ENCODE measurements at places on chromosomes 16 and 17.
A peak's percentile ranks its signal among the peaks of the same experiment; 100 is the strongest.

DNA sequence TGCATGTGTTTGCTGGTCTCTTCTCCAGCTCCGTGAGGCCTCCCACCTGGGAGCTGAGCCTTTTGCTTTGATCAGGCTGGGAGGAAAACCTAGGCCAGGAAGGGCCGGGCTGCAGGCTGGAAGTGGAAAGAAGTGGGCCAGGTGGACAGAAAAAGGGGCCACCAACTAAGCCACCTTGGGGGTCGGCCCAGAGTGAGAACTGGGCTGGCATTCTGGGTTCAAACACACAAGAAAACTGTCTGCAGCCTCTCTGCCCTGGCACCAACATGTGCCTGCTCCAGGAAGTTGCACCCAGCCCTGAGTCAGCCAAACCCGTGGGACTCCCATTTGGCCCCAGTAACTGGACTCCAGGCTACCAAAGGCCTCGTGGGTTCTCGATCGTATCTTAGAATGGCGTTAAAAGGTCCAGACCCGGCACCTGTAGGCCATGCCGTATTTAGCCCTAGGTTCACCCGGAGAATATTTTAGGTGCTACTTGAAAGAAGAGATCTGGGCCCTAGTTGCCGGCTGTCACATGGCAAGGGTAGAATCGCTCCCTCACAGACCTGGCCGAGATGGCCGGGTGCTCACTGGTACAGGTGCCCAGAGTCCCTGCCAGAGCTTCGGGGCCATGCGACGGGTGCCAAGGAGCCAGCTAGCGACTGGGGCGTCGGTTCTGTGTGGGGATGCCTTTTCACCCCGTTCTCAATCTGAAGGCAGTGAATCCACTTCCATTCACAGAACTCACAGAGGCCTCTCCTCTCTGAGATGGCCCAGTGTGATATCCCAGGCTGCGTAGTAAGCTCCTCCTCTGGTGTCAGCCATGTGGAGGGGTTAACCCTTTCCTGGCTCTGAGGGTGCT lies 236.6 kb downstream of the MRTFB start:
- no peak for DNase-seq

- DNase-seq = no peak
Measured at GRCh38 chr17:75503337-75503950, 11.9 kb downstream of the CASKIN2 start.

DNA sequence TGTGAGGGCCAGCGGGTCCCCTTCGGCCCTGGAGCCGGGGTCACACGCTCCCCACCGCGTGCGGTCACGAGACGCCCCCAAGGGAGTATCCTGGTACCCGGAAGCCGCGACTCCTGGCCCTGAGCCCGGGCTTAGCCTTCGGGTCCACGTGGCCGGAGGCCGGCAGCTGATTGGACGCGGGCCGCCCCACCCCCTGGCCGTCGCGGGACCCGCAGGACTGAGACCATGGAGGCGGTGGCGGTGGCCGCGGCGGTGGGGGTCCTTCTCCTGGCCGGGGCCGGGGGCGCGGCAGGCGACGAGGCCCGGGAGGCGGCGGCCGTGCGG lies at the start of gene NAGLU:
Gene NAGLU, plus strand, starts transcription at position 194 of the 324 bp plus-strand sequence. Its CDS starts 32 bp downstream, at position 226.
- peak; percentile 88 for DNase-seq

DNA sequence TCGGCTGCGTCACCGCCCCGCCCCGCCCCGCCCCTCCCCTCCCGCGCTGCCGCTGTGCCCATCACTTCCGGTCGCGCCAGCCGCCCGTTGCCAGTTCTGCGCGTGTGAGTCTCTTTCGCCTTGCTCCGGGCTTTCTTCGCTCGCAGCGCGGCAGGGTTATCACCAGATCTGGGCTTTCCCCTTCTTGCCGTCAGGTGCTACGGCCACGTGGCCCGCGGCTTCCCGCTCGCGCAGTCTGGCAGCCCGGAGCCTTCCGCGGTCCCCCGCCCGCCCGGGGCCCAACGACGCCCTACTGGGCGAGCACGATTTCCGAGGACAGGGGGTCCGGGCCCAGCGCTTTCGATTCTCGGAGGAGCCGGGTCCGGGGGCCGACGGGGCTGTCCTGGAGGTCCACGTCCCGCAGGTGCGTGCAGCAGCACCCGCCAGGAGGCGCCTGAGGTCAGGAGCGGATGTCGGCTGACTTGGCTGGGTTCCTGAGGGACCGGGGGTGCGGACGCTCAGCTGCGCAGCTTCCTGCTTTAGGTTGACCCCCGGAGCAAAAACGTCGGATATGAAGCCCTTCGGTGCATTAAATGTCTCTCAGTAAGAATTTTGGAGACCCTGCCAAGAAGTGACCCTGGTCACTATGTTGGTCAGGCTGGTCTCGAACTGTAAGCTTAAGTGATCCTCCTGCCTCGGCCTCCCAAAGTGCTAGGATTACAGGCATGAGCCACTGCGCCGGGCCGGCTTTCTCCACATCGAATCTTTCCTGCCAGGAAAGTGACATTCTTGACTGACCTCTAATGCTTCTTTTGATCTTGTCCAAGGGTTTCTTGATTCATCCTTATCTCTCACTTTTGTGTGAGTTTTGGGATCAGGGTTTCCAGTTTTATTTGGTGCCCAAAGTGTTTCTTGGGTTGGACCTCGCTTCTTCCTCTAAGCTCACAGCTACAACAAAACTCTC lies at the start of gene METTL23:
Gene METTL23, plus strand, starts transcription at position 64 of the 943 bp plus-strand sequence. CDS start 2,872 bp downstream, outside the sequence.
- peak; percentile 66 for DNase-seq

- no peak for DNase-seq
Measured at GRCh38 chr16:79061181-79061580, 539.4 kb downstream of the MAF start.

DNA sequence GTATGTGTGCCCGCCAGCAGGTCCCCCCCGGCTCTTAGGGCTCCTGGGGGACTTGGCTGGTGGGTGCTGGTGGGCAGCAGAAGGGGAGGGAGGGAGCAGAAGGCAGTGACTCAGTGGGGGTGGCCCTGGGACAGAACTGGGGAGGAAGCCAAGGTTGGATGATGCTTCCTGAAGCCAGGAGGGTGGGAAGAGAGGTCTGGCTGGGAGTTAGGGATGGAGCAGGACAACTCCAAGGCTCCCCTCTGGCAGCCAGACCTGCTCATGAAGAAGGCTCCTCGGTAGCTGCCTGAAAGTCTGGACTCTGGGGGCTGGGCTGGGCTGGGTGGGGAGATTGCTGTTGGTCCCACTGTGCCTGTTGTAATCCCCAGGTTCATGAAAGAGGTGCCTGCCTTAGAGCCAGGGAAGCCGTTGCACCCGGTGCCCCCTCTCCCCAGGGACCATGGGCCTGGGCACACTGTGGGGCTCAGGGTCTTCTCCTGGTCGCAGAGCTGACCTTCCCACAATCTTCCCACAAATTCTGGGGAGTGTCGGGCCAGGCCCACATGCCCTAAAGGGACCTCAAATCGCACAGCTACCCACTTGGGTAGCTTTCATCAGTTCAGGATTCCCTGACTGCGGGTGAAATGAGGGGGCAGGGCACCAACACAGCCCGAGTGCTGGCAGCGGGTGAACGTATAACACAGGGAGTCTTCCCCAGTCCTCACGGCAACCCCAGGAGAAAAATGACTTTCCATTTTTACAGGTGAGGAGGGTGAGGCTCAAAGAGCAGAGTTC lies 1.1 kb upstream of the PLEKHG4 start:
- no peak for DNase-seq

DNA sequence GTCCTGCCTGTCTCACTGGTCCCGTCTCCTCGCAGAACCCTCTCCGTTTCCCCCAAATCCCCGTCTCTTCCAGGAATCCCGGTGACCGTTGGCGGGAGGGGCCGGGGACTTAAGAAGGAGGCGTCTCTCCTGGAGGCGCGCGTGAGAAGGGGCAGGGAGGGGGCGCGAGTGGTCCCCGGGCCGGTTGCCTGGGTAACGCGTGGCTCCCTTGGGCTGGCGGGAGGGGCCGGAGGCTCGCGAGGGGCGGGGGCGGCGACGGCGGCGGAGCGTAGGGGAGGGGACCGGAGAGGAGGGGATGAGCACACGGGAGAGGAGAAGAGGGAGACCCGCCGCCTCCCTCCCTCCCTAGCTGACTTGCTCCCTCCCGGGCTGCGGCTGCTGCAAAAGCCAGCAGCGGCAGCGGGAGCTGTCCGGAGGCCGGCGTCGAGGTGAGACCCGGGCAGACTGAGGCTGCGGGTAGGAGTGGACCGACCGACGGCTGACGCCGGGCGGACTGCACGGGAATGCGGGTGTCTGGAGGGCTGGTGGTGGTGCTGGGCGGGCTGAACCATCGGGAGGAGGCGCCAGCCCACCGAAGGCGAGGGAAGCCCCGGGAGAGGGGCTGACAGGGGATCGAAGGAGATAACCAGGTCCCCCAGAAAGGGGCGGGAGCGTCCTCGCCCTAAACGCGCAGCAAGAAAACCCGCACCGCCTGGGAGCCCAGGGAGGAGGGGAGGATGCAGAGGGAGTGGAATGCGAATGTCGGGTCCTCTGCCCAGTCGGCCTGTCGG lies at the start of gene PRRT2:
Gene PRRT2, plus strand, starts transcription at position 298 of the 770 bp plus-strand sequence. CDS start 862 bp downstream, outside the sequence.
- no peak for DNase-seq

- no peak for DNase-seq
Measured at GRCh38 chr16:23975293-23975692, 139.5 kb downstream of the PRKCB start.

GRCh38 chr17:74807925-74808324 lies 31.8 kb upstream of the NAT9 start:
- no peak for DNase-seq

- DNase-seq = no peak
Measured at GRCh38 chr16:57527027-57527426, 9.3 kb downstream of the CCDC102A start.
